Chondrocyte (in vitro differentiated cells): ENCODE measurements at places on chromosomes 12 and 14.

- DNase-seq, result no peak
- H3K27me3 ChIP-seq, result peaks cover 3% of the 10 kb centered on the region
- H3K36me3 ChIP-seq, result no peaks in the 10 kb centered on the region
- no peak overlapping the region for H3K27ac ChIP-seq
- H3K4me3 ChIP-seq, result no peak overlapping the region
- no peaks in the 10 kb centered on the region for H3K4me1 ChIP-seq
These were observed 161.1 kb downstream of the TRHDE start for GRCh38 chr12:72433298-72433697.

GRCh38 chr12:104958805-104959334 lies 780 bp upstream of the SLC41A2 start:
- H3K36me3 ChIP-seq, result no peaks in the 10 kb centered on the region
- H3K27ac ChIP-seq, result peak overlapping the region; percentile 92
- H3K4me3 ChIP-seq, result peak overlapping the region; percentile 77
- no peak for DNase-seq
- no peaks in the 10 kb centered on the region for H3K27me3 ChIP-seq

DNA sequence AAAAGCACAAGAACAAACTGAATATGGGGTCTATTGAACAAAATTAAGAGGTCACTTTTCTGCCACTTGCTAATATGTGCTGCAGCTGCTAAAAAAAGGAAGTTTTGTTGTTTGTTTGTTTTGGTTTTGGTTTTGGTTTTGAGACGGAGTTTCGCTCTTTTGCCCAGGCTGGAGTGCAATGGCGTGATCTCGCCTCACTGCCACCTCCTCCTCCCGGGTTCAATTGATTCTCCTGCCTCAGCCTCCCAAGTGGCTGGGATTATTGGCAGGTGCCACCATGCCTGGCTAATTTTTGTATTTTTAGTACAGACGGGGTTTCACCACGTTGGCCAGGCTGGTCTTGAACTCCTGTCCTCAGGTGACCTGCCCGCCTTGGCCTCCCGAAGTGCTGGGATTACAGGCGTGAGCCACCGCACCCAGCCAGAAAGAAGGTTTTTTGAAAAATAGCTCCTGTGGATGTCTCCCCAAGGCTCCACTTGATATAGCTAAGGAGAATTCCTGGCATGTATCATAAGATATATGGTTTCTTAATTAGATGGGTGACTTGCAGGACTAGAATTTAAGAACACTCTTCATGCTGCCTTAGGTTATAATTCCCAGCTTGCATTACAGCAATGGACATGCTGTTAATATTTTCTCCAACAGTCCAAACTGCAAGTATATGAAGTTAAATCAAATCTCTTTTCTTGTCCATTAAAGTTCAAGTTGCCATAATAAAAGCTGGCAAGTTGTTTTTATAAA lies 237.6 kb upstream of the AMIGO2 start:
- H3K4me3 ChIP-seq, result no peak overlapping the region
- peaks cover 13% of the 10 kb centered on the region for H3K4me1 ChIP-seq
- H3K27me3 ChIP-seq, result no peaks in the 10 kb centered on the region

- DNase-seq, result no peak
- no peaks in the 10 kb centered on the region for H3K27me3 ChIP-seq
- no peak overlapping the region for H3K27ac ChIP-seq
- no peaks in the 10 kb centered on the region for H3K36me3 ChIP-seq
- H3K4me1 ChIP-seq, result peaks cover 28% of the 10 kb centered on the region
These were observed 70.6 kb downstream of the PTHLH start for GRCh38 chr12:27901959-27902358.
